ENCODE measurements at places on chromosomes 5 and 9.
A peak's percentile ranks its signal among the peaks of the same experiment; 100 is the strongest.

- DNase-seq, result no peak
- no peaks in the 10 kb centered on the region for H3K27me3 ChIP-seq
- no peak overlapping the region for H3K4me3 ChIP-seq
These were observed 63.8 kb downstream of the SMIM15 start for GRCh38 chr5:61098251-61098995.

DNA sequence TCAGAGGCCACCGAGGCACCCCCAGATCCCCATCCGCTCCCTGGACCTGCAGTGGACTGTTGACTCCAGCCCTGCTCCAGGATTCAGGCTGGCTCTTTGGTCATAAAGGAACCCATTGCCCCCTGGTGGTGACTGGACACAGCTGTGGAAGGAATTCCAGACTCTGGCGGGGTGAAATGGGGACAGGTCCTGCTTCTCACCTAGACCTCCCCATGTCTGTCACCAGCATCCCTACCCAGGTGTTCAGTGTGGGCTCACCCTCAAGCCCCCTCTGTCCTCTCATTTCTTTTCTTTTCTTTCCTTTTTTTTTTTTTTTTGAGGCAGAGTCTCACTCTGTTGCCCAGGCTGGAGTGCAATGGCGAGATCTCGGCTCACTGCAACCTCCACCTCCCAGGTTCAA lies 25.5 kb upstream of the STXBP1 start:
- H3K27me3 ChIP-seq, result no peaks in the 10 kb centered on the region
- peaks cover 5% of the 10 kb centered on the region for H3K4me1 ChIP-seq
- peak; percentile 80 for DNase-seq
- H3K27ac ChIP-seq, result no peak overlapping the region
- no peaks in the 10 kb centered on the region for H3K36me3 ChIP-seq

DNA sequence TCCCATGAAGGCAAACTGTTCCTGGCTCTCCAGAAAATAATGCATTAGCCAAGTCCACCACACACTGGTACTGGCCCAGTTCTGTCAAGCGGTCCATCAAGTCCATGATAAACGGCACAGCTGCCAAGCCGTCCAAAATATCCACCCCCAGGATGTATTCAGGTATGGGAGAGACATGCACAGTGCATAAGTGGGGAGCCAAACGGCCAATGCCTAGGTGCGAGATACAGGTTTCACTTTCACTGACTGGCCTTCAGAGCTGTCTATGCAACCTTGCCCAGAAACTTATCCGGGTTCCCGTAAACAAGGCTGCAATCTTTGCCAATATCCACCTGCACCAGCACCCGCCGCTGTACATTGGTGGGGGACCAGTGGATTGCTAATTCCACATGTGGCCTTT lies 795.8 kb downstream of the EFNA5 start:
- H3K4me3 ChIP-seq, result no peak overlapping the region
- H3K27me3 ChIP-seq, result no peaks in the 10 kb centered on the region
- no peak for DNase-seq
- H3K27ac ChIP-seq, result no peak overlapping the region

GRCh38 chr5:33527696-33528095 lies 86.9 kb downstream of the TARS1 start:
- H3K36me3 ChIP-seq, result no peaks in the 10 kb centered on the region
- no peak for DNase-seq
- H3K27ac ChIP-seq, result no peak overlapping the region

- no peaks in the 10 kb centered on the region for H3K27me3 ChIP-seq
- H3K36me3 ChIP-seq, result no peaks in the 10 kb centered on the region
- peaks cover 7% of the 10 kb centered on the region for H3K4me1 ChIP-seq
These were observed 80.9 kb upstream of the IRX2 start for GRCh38 chr5:2832394-2832793.

DNA sequence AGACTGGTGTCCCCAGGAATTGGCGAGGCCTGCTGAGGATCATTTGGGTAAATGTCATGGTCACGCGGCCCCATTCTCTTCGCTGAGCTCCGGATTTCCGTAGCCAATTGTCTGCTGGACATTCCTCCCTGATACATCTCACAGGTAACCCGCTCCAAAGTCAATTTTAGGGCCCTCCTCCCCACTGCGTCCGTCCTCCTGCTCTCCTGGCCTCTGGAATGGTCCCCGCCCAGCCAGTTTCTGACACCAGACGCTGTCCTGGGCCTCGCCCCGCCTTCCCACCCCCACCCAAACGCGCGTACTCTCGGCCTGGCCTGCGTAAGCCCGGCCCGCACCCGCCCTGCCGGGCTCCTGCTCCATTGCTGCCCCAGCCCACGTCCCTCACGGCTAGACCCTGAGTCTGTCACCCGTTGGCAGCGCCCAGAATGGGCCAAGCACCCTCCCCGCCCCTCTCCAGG lies 202.0 kb downstream of the AUH start:
- no peaks in the 10 kb centered on the region for H3K4me1 ChIP-seq
- H3K36me3 ChIP-seq, result no peaks in the 10 kb centered on the region
- peaks cover 2% of the 10 kb centered on the region for H3K27me3 ChIP-seq
- no peak for DNase-seq

Data from glutamatergic neuron (in vitro differentiated cells).